ENCODE measurements at places on chromosomes 1 and 21. TPM values are rescaled to one million over a fixed set of nuclear protein-coding genes. Genes with fewer than 3 reads are reported as not detected.
A peak's percentile ranks its signal among the peaks of the same experiment; 100 is the strongest.

- H3K27me3 ChIP-seq, result no peaks in the 10 kb centered on the region
- H3K4me3 ChIP-seq, result no peak overlapping the region
- peaks cover 4% of the 10 kb centered on the region for H3K4me1 ChIP-seq
- no peak overlapping the region for H3K27ac ChIP-seq
- H3K36me3 ChIP-seq, result no peaks in the 10 kb centered on the region
These were observed 33.3 kb downstream of the HMGB4 start for GRCh38 chr1:33897092-33897725.

Gene SLC2A5
- not detected for total RNA-seq

- no peaks in the 10 kb centered on the region for H3K36me3 ChIP-seq
- H3K4me3 ChIP-seq, result peak overlapping the region; percentile 72
- H3K4me1 ChIP-seq, result no peaks in the 10 kb centered on the region
- DNase-seq, result no peak
- no peak overlapping the region for H3K27ac ChIP-seq
These were observed 61.7 kb downstream of the ELK4 start for GRCh38 chr1:205570173-205570501.

Gene MYCL
- 23.0 TPM for total RNA-seq

- H3K27me3 ChIP-seq, result no peaks in the 10 kb centered on the region
- no peaks in the 10 kb centered on the region for H3K36me3 ChIP-seq
- H3K4me3 ChIP-seq, result no peak overlapping the region
- H3K27ac ChIP-seq, result no peak overlapping the region
- H3K4me1 ChIP-seq, result no peaks in the 10 kb centered on the region
- no peak for DNase-seq
These were observed 503.5 kb downstream of the LTN1 start for GRCh38 chr21:28489162-28489561.

GRCh38 chr1:34911465-34911864 is 18.0 kb downstream of the DLGAP3 start:
- no peaks in the 10 kb centered on the region for H3K36me3 ChIP-seq
- peaks cover 45% of the 10 kb centered on the region for H3K27me3 ChIP-seq
- no peak overlapping the region for H3K27ac ChIP-seq
- no peak for DNase-seq
- H3K4me3 ChIP-seq, result no peak overlapping the region

Gene GNG4
- total RNA-seq, result 38.2 TPM

Gene RPS6KC1
- 19.2 TPM for total RNA-seq

DNA sequence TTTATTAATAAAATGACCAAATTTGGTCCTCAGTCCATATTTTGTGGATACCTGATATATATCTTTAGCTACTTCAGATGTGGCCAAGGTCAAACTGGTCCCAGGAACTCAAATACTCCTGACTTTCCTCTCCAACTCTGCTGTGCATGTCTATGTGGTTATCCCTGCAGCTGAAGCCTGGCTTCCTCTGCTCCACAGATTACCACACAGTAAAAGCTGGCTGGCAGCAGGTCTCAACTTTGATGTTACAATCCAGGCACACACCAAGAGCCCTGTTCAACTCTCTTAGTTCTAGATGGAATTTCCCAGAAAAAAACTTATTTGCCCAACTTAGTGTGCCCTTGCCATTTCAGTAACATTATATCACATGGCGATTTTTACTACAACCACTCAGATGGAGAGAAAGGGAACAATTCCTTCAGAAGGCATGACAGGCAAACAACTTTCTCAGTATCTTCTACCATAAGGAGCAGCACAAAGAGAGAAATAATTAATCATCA is 479.5 kb downstream of the PLPP3 start:
- H3K27me3 ChIP-seq, result no peaks in the 10 kb centered on the region
- no peaks in the 10 kb centered on the region for H3K4me1 ChIP-seq
- DNase-seq, result no peak
- H3K27ac ChIP-seq, result no peak overlapping the region
- H3K4me3 ChIP-seq, result no peak overlapping the region
- peaks cover 4% of the 10 kb centered on the region for H3K36me3 ChIP-seq

- no peak overlapping the region for H3K27ac ChIP-seq
- no peak overlapping the region for H3K4me3 ChIP-seq
- no peaks in the 10 kb centered on the region for H3K36me3 ChIP-seq
- DNase-seq, result no peak
These were observed 129.2 kb downstream of the CYYR1 start for GRCh38 chr21:26443867-26444266.

- peaks cover 48% of the 10 kb centered on the region for H3K4me1 ChIP-seq
- H3K4me3 ChIP-seq, result peak overlapping the region; percentile 84
- H3K27me3 ChIP-seq, result no peaks in the 10 kb centered on the region
- H3K27ac ChIP-seq, result no peak overlapping the region
- DNase-seq, result no peak
These were observed 299 bp downstream of the DIP2A start for GRCh38 chr21:46459024-46459355.

- no peak for DNase-seq
- H3K36me3 ChIP-seq, result peaks cover 32% of the 10 kb centered on the region
- no peaks in the 10 kb centered on the region for H3K4me1 ChIP-seq
- peak overlapping the region; percentile 30 for H3K27ac ChIP-seq
These were observed 39.7 kb downstream of the CHML start for GRCh38 chr1:241600496-241600901.

GRCh38 chr1:236144446-236145150 is 2.3 kb downstream of the GPR137B start:
- peaks cover 37% of the 10 kb centered on the region for H3K4me1 ChIP-seq
- peak overlapping the region; percentile 93 for H3K4me3 ChIP-seq
- no peak overlapping the region for H3K27ac ChIP-seq
- peaks cover 30% of the 10 kb centered on the region for H3K27me3 ChIP-seq
- DNase-seq, result no peak
- H3K36me3 ChIP-seq, result no peaks in the 10 kb centered on the region

- peak overlapping the region; percentile 9 for H3K27ac ChIP-seq
- H3K4me3 ChIP-seq, result no peak overlapping the region
- no peaks in the 10 kb centered on the region for H3K27me3 ChIP-seq
- DNase-seq, result no peak
These were observed 17.0 kb downstream of the KDM5B start for GRCh38 chr1:202791077-202791747.

Gene IGSF21
- total RNA-seq, result 0.35 TPM

DNA sequence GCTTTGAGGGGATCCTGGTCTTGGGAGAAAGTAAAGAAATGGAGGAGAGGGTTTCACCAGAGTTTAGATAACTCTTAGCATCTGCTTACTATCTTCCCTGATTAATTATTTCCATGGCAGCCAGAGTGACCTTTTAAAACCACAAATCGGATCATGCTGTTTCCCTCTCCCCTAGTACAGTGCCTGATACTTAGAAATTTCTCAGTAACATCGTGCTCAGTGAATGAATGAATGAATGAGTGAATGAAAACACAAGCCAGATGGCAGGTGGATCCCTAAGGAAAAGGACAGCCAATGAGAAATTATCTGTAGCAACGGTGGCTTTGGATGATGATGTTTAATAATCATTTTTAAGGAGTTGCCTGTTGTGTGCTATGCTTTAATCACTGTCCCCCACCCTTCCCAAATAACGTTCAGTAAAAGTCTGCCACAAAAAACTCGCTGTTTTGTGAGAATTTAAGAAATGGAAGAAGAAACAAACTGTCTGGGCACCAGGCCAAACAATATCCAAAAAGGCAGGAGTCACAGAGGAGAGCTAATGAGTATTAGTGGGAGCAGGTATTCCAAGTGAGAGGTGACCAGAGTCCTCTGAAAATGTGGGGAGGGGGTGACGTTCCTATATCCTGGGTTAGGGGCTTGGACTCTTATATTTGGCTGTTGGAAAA is 737 bp upstream of the SMAP2 start:
- H3K4me3 ChIP-seq, result peak overlapping the region; percentile 89
- H3K27me3 ChIP-seq, result peaks cover 6% of the 10 kb centered on the region
- H3K4me1 ChIP-seq, result peaks cover 30% of the 10 kb centered on the region
- H3K36me3 ChIP-seq, result no peaks in the 10 kb centered on the region
- DNase-seq, result peak; percentile 2

Gene TOR3A
- 25.1 TPM for total RNA-seq

Gene CTSS
- total RNA-seq, result 0.16 TPM

DNA sequence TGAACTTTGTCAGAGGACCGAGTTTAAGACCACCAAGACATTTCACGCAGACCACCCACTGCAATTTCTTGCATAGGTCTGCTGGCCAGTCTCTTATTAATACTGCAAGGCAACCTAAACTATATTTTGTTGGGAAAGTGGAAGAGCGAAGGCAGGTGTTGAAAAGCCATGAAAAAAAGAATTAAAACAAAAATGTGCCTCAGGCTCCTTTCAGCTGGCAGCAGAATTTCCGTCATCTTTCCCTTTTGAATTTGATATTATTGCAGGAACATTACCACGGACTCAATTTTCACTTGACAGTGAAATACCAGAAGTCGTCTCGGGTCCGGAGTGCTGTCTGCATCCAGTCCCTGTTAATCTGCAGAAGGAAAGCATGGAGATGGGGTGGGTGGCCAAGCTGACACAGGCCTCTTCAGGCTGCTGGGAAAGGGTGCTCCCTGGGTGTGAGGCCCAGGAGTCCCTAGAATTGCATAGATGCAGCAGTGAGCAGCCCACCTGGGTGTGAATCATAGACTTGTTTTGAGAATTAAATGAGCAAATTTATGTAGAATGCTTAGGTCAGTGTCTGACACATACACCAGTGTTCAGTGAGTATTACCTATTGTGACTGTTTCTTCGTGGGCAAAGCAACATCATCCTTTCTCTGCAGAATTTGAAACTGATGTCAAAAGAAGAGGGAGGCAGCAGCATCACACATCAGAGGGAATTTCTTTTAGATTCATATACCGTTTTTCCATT is 150.7 kb downstream of the PBX1 start:
- DNase-seq, result no peak
- peaks cover 3% of the 10 kb centered on the region for H3K36me3 ChIP-seq
- no peaks in the 10 kb centered on the region for H3K27me3 ChIP-seq
- H3K4me1 ChIP-seq, result peaks cover 51% of the 10 kb centered on the region

Gene TNFSF4
- 0.57 TPM for total RNA-seq

DNA sequence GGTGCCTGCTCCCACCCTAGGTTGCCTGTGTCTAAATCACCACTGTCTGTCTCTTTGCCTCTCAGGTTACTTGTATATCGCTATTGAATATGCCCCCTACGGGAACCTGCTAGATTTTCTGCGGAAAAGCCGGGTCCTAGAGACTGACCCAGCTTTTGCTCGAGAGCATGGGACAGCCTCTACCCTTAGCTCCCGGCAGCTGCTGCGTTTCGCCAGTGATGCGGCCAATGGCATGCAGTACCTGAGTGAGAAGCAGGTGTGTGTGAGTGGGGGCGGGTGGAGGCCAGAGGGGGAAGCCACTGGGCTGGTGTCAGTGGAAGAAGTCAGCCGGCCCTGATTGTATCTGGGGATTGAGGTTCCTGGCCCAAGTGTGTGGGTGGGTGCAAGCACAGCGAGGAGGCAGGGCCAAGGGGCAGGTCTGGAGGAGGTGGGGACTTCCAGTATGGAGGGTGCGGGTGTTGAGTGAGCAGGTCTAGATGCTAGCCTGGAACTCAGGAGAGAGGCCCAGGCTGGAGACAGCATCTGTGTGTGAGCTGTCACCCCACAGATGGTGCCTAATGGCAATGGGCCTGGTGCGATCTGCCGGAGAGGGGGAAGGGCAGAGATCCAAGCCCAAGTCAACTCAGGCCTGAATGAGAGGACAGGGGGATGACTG is 17.2 kb downstream of the TIE1 start:
- no peaks in the 10 kb centered on the region for H3K27me3 ChIP-seq
- DNase-seq, result no peak
- peak overlapping the region; percentile 31 for H3K4me3 ChIP-seq
- no peaks in the 10 kb centered on the region for H3K36me3 ChIP-seq
- H3K27ac ChIP-seq, result peak overlapping the region; percentile 67

DNA sequence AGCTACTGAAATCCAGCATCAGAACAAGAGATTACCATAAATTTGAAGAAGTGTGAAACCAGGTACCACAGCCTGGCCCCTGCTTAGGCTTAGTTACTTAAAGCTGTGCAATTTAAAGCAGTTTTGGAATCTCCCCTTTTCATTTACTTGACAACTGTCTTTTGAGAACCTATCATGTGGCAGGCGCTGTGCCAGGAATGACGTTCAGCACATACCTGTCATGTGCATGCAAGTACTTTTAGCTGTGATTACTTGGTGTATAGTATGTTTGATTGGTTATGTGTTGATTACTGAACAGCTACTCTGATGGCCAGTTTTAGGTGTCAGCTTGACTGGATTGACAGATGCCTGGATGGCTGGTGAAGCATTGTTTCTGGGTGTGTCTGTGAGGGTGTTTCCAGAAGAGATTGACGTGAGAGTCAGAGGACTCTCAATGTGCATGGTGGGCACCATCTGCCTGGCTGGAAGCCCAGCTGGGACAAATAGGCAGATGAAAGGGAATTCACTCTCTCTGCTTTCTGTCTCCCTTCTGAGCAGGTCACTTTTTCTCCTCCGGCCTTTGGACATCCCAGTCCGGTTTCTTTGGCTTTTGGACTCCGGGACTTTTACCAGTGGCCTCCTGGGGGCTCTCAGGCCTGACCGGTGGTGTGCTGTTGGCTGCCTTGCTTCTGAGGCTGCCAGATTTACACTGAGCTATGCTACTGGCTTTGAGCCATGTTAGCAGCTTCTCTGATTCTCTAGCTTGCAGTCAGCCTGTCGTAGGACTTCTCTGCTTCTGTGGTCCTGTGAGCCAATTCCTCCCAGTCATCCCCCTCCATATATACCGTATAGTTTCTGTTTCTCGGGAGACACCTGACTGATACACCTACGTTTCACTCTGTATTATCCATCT is 178.0 kb downstream of the RYR2 start:
- no peaks in the 10 kb centered on the region for H3K4me1 ChIP-seq
- no peaks in the 10 kb centered on the region for H3K27me3 ChIP-seq
- H3K4me3 ChIP-seq, result no peak overlapping the region
- DNase-seq, result no peak
- H3K36me3 ChIP-seq, result no peaks in the 10 kb centered on the region

- H3K27ac ChIP-seq, result no peak overlapping the region
- no peak overlapping the region for H3K4me3 ChIP-seq
- peaks cover 6% of the 10 kb centered on the region for H3K36me3 ChIP-seq
- peaks cover 10% of the 10 kb centered on the region for H3K4me1 ChIP-seq
- H3K27me3 ChIP-seq, result no peaks in the 10 kb centered on the region
- no peak for DNase-seq
These were observed 290.5 kb upstream of the PROX1 start for GRCh38 chr1:213697192-213697802.

DNA sequence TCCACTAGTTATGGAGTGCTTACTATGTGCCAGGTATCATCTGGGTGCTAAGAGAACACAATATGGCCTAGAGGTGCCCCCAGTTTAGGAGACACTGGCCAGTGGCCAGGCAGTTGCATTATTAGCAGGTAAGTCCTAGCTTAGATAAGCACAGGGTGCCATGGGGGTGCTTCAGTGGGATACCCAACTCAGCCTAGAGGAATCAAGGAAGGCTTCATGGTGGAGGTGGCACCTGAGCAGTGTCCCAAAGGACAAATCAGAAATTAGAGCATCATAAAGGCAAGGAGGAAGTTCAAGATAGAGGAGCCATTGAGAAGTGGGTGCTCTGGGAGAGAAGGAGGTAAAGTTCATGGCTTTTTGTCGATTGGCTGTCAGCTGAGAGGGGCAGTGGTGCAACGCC is 31.9 kb upstream of the PKP1 start:
- no peak overlapping the region for H3K27ac ChIP-seq
- no peaks in the 10 kb centered on the region for H3K27me3 ChIP-seq
- H3K4me1 ChIP-seq, result no peaks in the 10 kb centered on the region
- DNase-seq, result no peak
- H3K4me3 ChIP-seq, result no peak overlapping the region

- H3K27me3 ChIP-seq, result peaks cover 5% of the 10 kb centered on the region
- DNase-seq, result no peak
- peak overlapping the region; percentile 99 for H3K4me3 ChIP-seq
- H3K27ac ChIP-seq, result no peak overlapping the region
- H3K4me1 ChIP-seq, result peaks cover 74% of the 10 kb centered on the region
- peaks cover 44% of the 10 kb centered on the region for H3K36me3 ChIP-seq
These were observed 3.8 kb downstream of the STMN1 start for GRCh38 chr1:25902462-25902861.

Data from neural crest cell (in vitro differentiated cells).